Tibial nerve (tissue), 4 donors: ENCODE measurements at places on chromosomes 1 and 21.
A peak's percentile ranks its signal among the peaks of the same experiment; 100 is the strongest.

DNA sequence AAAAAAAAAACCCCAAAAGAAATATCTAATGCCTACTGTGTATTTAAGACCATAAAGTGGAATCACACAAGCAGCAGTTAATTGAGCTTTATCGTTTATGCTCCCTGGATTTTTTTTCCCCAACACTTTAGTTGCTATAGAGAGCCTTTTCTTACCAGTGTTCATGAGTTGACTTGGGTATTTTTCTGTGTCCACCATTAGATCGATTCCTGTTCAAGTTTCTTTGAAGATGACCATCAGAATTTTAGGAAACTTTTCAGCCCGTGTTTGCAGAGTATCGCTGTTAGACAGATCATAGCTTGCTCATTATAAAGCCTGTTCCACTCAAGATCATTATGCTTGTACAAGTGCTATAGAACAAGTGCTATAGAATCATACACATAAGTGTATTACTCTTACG is 1.5 kb downstream of the RALGPS2 start:
- H3K27me3 ChIP-seq = no peaks in the 10 kb centered on the region
- H3K4me1 ChIP-seq = peaks cover 15% of the 10 kb centered on the region
- H3K36me3 ChIP-seq = no peaks in the 10 kb centered on the region

GRCh38 chr1:155499953-155500639 is 62.5 kb downstream of the ASH1L start:
- no peak overlapping the region for H3K4me3 ChIP-seq
- no peak for DNase-seq
- no peak overlapping the region for H3K27ac ChIP-seq

DNA sequence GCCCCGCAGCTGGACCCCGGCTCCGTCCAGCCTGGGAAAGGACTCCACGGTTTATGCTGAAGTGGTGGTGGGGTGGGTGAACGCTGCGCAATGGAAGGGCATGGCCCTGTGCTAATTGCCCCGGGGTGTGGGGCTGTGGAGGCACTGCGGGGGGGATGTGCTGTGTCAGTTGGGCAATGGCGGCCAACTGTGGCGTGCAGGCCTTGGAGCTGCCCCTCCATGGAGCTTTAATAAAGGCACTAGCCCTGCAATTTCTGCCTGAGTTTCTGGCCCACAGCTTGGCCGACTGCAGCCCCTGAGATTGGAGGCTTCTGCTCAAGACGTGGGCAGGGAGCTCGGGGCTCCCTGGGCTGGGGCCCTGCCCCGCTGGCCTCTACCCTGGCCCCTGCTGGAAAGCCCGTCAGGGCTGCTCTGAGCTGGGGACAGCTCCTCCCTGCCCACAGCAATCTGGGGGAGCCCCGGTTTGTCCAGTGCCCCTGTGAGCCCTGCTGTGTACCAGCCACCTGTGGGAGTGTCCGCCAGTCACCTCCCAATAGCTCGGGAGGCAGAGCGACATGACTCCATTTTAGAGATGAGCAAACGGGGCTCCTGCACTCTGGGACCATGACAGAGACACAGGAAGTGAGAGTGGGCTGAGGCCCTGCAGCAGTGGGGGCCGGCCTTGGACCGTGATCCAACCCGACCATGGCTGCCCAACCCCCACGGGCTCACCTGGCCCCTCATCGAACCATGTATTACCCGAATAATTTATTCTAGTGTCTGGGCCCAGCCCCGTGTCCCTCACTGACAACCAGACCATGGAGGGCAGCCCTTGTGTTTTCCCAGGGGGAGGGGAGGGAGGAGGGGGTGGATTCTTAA is 8.7 kb upstream of the TNFRSF14 start:
- peak overlapping the region; percentile 56 for H3K4me3 ChIP-seq
- H3K27me3 ChIP-seq = no peaks in the 10 kb centered on the region
- peak overlapping the region; percentile 98 for H3K27ac ChIP-seq
- H3K36me3 ChIP-seq = no peaks in the 10 kb centered on the region
- peak; percentile 30 for DNase-seq

GRCh38 chr1:2115702-2116341 is 65.6 kb downstream of the PRKCZ start:
- H3K4me1 ChIP-seq = no peaks in the 10 kb centered on the region
- no peak overlapping the region for H3K27ac ChIP-seq
- H3K36me3 ChIP-seq = no peaks in the 10 kb centered on the region
- H3K27me3 ChIP-seq = no peaks in the 10 kb centered on the region

- H3K27ac ChIP-seq = no peak overlapping the region
- peaks cover 90% of the 10 kb centered on the region for H3K36me3 ChIP-seq
- DNase-seq = no peak
- no peaks in the 10 kb centered on the region for H3K27me3 ChIP-seq
- no peaks in the 10 kb centered on the region for H3K4me1 ChIP-seq
- no peak overlapping the region for H3K4me3 ChIP-seq
Measured at GRCh38 chr1:229478852-229479251, 29.3 kb downstream of the NUP133 start.

DNA sequence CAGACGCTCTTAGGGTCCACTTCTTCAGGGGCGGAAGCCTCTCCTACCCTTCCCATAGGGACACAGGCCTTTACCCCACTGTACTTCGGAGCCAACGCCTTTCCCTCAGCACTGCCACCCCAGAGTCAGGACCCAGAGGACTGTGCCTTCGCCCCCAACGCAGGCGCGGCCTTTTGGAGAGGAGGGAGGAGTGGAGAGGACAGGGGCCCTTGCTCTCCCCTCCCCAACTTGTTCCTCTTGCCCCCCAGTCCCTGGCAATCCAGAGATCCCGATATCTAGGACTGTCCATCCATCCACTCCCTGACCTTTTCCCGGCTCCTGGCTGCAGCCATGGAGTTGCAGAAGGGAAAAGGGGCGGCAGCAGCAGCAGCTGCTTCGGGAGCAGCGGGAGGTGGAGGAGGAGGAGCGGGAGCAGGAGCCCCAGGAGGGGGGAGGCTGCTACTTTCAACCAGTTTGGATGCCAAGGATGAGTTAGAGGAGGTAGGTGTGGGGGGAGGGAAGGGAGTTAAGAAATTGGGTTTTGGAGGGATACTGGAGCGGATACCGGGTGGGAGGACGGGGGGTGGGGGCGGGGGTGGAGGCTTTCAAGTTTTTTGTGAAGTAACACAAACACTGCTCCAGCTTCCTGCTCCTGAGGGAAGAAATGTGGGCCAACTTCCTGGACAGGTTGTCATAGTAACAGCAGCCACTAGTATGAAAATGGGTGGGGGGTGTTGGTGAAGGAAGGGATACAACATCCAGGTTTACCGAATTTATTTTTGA is 636 bp downstream of the INTS3 start:
- peak; percentile 38 for DNase-seq
- H3K27ac ChIP-seq = peak overlapping the region; percentile 87
- no peaks in the 10 kb centered on the region for H3K27me3 ChIP-seq
- peak overlapping the region; percentile 89 for H3K4me3 ChIP-seq
- H3K36me3 ChIP-seq = no peaks in the 10 kb centered on the region
- H3K4me1 ChIP-seq = peaks cover 9% of the 10 kb centered on the region

DNA sequence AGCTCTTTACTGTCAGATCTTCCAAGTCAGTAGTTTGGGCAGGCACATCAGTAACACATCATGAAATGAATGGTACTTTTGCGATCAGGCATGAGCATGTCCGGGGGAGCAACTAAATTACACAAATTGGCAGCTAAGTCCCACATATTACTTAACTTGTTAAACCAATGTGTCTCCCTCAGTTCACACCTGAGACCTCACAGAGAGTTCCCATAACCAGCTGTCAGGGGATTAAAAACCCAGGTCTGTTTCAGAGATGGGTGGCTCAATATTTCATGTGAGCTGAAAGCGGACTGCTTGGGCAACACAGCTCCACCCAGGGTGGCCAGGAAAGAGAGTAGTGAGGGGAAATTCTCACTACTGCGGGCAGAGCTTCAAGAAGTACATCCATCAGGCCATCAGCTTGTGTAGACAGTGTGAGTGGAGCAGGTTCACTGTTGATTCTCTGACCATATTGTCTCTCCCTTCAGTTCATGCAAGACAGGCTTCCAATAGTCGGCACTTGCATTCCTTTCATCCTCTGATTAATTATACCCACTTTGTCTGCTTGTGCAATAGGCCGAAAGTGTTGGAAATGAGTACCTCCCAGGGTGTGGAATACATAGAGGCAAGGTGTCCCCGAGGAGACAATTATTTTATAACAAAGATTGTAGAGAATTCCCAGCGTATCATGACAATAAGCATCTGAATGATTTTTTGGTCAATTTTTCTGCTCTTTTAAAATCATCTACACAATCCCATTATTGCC is 139.9 kb downstream of the PTGER3 start:
- DNase-seq = no peak
- H3K36me3 ChIP-seq = no peaks in the 10 kb centered on the region
- no peaks in the 10 kb centered on the region for H3K4me1 ChIP-seq

GRCh38 chr1:180881806-180882509 is 30.7 kb upstream of the KIAA1614 start:
- DNase-seq = no peak
- no peak overlapping the region for H3K27ac ChIP-seq

DNA sequence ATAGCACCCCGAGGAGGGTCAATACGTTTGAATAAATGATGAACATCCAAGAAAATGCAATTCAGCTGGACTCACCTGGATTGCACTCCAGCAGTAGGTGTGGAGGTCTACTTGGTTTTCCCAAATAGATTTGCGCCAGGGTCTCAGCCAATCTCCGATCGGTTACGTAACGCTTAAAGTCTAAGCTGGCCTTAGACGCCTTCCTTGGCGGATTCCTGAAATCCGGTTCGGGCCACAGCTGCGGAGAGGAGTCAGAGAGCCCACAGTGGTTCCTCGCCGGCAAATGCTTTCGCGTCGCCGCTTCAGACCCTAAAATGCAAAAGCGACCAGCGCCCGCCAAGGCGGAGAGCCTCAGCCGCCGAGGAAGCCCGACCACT is 322 bp downstream of the TFB2M start:
- peak overlapping the region; percentile 94 for H3K27ac ChIP-seq
- H3K27me3 ChIP-seq = no peaks in the 10 kb centered on the region
- DNase-seq = no peak

DNA sequence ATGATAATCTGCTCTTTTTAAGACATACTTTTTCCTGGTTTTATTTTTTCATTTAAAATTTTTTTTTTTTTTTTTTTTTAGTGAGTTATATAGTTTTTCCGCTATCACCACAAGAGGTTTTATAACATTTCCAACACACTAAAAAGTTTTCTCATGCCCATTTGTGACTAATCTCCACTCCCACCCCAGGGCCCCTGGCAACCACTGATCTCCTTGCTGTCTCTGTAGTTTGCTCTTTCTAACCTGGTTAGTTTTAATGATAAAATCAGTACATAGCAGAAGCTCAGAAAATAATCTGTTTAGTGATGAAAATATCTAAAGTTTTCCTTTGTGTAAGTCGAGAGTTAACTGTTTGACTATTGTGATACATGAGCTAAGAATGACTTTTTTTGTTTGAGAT is 41.8 kb downstream of the IARS2 start:
- no peak for DNase-seq
- H3K36me3 ChIP-seq = peaks cover 82% of the 10 kb centered on the region
- no peak overlapping the region for H3K4me3 ChIP-seq
- no peaks in the 10 kb centered on the region for H3K27me3 ChIP-seq

DNA sequence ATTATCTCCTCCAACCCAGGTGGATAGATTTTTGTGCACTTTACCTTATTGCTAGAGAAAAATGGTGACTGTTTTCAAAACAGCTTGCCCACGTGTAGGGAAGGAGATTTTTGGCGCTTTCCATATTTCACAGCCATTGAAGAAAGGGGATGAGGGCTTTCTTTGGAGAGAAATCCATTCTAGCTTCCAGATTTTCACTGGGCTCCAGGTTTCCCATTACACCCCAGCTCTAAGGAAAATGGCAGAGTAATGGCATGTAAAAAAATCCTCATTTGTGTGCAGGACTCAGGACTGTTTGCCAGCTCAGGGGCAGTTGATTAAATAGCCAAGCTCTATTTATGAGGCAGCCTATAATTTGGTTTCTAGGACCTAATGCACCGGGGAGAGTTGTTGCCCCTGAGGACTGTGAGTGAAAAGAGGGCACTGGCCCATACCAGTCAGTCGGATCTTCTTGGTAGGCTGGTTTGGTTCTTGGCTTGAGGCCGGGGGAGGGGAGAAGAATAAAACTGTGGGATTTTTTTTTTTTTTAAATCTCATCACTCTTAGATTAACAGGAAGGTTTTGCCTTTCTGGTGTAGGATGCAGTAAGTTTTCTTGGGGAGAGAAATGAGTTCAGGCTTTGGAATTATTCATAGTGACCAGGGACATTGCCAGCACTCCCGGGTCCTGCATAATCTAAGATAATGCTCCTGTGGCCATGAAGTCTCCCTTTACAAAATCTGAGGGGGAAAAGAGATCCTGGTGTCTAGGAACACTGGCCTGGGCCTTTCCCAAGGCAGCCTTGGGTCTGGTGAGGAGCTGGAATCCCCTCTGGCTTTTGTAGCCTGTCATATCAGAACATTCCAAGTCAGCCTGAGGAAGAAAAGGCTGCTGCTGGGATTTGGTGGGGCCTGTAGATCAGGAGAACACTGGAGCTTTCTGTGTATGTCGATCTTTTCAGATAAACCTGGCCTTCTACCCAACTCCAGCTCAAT is 1.9 kb upstream of the ARID1A start:
- H3K27ac ChIP-seq = peak overlapping the region; percentile 96
- H3K4me3 ChIP-seq = peak overlapping the region; percentile 67
- no peaks in the 10 kb centered on the region for H3K4me1 ChIP-seq
- DNase-seq = no peak
- no peaks in the 10 kb centered on the region for H3K27me3 ChIP-seq
- no peaks in the 10 kb centered on the region for H3K36me3 ChIP-seq

GRCh38 chr1:30779294-30780071 is 21.9 kb upstream of the LAPTM5 start:
- H3K4me3 ChIP-seq = no peak overlapping the region
- peak; percentile 96 for DNase-seq
- peaks cover 6% of the 10 kb centered on the region for H3K4me1 ChIP-seq
- H3K36me3 ChIP-seq = no peaks in the 10 kb centered on the region

DNA sequence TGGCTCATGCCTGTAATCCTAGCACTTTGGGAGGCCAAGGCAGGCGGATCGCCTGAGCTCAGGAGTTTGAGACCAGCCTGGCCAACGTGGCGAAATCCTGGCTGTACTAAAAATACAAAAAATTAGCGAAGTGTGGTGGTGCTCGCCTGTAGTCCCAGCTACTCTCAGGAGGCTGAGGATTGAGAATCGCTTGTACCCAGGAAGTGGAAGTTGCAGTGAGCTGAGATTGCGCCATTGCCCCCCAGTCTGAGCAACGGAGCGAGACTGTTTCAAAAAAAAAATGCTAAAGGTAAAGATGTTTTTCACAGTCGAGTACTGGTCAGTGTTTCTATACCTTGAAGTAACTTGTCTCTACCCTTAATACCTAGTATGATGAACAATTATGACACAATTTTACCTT is 11.1 kb downstream of the GLRX2 start:
- no peaks in the 10 kb centered on the region for H3K36me3 ChIP-seq
- H3K4me3 ChIP-seq = no peak overlapping the region
- no peaks in the 10 kb centered on the region for H3K27me3 ChIP-seq
- no peaks in the 10 kb centered on the region for H3K4me1 ChIP-seq
- no peak overlapping the region for H3K27ac ChIP-seq

GRCh38 chr1:27006683-27007082 is 6.0 kb downstream of the TENT5B start:
- no peak overlapping the region for H3K27ac ChIP-seq
- no peaks in the 10 kb centered on the region for H3K36me3 ChIP-seq
- H3K4me3 ChIP-seq = no peak overlapping the region
- DNase-seq = no peak
- no peaks in the 10 kb centered on the region for H3K27me3 ChIP-seq

GRCh38 chr1:47914952-47915676 is 82.1 kb downstream of the TRABD2B start:
- no peaks in the 10 kb centered on the region for H3K36me3 ChIP-seq
- H3K27ac ChIP-seq = no peak overlapping the region
- H3K27me3 ChIP-seq = no peaks in the 10 kb centered on the region
- peaks cover 6% of the 10 kb centered on the region for H3K4me1 ChIP-seq
- H3K4me3 ChIP-seq = no peak overlapping the region
- DNase-seq = no peak

GRCh38 chr21:19197950-19198349 is 794.4 kb upstream of the TMPRSS15 start:
- DNase-seq = no peak
- no peak overlapping the region for H3K4me3 ChIP-seq
- H3K27me3 ChIP-seq = no peaks in the 10 kb centered on the region
- H3K36me3 ChIP-seq = no peaks in the 10 kb centered on the region
- no peaks in the 10 kb centered on the region for H3K4me1 ChIP-seq
